ENCODE measurements at places on chromosomes 2 and 18.

DNA sequence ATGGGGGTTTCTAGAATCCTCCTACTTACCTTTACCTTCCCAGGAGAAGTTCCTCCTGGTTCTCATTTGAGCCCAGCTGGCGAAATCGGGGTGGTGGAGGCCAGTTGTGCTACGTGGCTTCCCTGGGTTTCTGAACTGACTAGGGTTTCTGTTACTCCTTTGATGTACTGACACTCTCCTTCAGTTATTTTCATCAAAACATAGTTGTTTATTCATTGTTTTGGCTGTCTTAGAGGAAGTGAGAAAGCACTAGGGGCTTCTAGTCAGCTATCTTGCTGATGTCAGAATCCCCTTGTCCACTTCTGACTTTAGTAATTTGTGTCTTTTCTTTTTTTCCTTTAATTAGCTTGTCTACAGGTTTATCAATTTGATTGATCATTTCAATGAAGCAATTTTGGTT is 332.2 kb upstream of the TANK start:
- no peak for DNase-seq

DNA sequence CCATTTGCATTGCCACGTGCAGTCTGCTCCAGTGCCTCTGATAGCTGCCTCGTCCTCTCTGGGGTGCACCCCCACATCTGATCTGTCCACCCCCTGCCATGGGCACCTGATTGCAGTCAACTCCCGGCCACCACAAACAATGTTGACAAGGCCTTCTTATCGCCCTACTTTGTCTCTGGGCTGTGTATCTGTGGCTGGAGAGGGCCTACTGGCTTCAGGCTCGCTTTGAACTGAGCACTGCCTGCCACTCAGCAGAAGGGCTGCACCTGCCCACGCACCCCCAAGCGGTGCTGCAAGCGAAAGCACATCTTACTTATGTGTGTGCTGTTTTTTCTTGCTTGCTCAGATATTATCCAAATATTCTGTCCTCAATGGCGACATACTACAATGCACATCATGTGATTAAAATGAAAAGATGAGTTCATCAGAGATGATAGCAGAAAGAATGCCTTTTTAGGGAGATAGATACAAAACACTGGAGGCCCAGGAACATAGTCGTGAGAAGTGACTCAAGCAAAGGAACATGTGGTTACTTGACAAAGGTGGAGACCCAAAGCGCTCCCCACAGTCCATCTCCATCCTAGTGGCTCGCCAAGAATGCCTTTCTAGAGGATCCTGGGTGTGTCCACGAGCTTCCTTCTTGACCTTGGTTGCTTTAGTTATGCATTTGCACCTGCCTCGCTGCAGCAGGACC is 28.8 kb downstream of the FBLN7 start:
- DNase-seq = no peak

- no peak for DNase-seq
These were observed 174.8 kb downstream of the HDAC4 start for GRCh38 chr2:239225871-239226561.

DNA sequence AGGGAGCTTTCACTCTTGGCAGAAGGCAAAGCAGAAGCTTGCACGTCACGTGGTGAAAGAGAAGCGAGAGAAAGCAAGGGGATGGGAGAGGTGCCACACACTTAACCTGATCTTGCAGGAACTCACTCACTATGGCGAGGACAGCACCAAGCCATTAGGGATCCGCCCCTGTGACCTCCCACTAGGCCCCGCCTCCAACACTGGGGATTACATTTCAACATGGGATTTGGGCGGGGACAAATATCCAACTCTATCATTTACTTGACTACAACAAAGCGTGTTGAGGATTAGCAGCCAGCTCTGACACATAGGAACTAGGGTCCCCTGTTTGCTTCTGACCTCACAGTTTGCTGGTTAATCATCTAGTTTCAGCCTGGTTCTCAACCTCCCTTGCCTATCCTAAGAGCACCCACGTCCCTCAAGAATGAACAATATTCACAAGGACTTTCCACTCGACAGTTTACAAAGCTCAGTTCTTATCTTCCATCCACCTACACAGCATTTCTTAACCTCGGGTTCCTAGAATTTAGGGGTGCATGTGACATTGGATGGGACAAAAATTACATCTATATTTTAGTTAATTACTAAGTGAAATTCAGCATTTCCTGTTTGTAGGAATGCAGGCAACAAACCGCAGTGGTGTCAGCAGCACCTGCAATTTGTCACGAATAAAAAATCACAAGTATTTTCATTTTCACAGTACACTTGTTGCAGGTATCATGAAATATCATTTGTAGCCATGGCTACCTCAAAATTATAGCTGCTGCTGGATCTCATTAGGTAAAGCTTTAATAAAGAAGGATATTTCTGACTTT is 36.0 kb downstream of the LBH start:
- no peak for DNase-seq

DNA sequence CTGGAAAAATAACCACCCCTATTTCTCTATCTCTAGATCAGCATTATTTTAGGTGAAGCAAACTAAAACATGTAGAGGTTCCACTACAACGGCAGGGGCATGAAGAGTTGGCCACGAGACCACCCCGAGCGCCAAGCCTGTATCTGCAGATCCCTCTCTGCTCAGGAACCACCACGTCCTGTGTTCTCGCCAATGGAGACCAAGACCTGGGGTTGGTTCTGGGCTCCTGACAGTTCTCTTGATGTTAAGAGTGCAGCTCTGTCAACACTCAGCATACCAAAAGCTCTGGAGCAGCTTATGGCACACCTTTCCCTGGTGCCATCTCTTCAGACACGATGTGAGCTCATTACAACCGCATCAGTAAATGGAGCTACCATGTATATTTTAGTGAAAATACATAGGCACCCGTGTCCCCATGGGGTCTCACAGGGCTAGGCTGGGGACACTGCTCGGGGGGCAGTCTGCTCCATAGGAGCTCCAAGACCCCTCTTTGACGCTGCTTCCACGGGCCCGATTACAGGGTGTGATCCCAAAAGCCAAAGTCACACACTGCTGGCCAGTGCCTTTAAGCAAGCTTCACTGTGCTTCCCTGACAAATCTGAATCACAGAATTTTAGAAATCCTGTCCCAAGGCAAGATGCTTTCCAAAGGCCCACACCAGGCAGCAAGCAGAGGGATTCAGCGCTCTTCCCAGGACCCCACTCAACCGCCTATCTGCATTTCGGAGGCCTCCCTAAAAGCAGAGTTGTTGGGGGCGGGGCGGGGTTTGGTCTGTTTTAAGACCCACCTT is 72.2 kb downstream of the EMILIN2 start:
- no peak for DNase-seq

DNA sequence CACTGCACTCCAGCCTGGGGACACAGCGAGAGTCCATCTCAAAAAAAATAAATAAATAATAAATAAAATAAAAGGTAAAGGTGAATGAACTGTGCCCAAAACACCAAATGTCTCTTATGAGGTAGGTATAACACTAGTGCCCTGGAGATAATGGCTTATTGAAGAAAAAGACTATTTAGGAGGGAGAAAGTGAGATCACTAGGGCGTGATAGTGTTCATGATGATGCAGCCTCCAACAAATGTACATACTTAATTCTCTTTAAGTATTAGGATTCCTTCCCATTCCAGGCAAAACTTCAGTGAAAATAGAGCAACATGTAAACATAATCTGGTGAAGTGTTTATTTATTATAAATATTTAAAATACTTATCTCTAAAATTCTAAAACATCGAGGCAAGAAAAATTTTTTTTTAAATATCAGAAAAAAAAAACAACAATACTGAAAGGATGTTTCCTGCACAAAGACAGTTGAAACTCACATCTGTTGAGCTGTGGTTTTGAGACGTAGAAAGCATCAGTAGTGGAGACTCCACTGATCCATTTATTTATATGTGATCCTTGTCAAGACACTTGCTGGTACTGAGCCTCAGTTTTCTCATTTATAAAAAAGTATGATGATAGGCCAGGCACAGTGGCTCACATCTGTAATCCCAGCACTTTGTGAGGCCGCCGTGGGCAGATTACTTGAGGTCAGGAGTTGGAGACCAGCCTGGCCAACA is 183.3 kb downstream of the LRP1B start:
- no peak for DNase-seq

DNA sequence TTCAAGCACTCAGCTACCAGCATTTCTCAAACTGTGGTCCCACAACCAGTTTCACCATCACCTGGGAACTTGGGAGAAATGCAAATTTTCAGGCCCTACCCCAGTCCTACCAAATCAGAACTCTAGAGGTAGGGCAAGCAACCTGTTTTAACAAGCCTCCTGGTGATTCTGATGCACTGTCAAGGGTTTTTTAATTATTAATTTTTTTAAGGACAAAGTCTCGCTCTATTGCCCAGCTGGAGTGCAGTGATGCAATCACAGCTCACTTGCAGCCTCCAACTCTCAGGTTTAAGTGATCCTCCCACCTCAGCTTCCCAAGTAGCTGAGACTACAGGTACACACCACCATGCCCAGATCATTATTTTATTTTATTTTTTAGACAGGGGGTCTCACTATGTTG is 7.8 kb downstream of the ACMSD start:
- no peak for DNase-seq

- DNase-seq = no peak
These were observed 119.7 kb downstream of the PMAIP1 start for GRCh38 chr18:60019463-60019840.

DNA sequence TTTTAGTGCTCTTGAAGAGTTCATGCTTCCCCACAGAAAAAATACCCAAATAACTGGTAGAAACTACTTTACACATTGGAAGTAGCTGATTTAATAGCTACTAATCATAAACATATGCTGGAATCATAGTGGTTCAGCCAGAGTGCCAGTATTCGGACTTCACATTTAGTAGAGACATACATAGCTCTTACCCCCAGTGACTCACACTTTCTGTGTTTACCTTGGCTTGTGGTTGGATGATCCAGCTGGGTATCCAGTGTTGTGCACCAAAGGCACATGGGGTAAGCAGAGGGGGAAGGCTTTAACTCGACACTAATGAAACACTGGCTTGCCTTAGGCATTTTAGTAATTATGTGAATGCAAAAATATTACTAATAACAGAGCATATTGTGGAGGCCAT is 18.1 kb downstream of the ARHGAP28 start:
- DNase-seq = no peak

DNA sequence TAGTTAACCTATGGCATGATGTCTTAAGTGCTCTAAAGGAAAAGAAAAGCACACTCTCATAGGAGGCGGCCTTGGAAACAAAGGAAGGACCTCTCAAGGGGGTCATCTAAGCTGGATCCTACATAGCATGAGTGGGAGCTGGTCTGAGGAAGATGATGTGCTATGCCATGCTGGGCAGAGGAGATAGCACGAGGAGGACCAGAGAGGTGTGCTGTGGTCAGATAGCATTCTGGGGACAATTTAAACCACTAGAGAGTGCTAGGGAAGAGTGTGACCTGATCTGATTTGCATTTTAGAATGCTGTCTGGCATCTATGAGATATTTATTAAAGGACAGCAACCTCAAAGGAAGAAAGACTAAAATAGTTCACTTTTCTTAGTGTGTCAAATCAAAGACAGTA is 910.1 kb upstream of the CELF4 start:
- DNase-seq = no peak

DNA sequence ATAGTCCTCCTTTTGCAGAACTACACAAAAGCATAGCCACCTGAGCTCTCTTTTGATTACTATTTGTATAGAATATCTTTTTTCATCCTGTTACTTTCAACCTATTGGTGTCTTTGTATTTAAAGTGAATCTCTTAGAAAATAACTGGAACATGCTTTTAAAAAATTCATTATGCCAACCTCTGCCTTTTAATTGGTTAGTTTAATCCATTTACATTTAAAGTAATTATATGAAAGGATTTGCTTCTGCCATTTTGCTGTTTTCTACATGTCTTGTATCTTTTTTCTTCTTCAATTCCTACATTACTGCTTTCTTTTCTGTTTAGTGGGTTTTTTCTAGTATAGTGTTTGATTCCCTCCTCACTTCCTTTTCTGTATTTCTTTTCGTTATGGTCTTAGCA is 407.5 kb upstream of the ZEB2 start:
- DNase-seq = no peak

DNA sequence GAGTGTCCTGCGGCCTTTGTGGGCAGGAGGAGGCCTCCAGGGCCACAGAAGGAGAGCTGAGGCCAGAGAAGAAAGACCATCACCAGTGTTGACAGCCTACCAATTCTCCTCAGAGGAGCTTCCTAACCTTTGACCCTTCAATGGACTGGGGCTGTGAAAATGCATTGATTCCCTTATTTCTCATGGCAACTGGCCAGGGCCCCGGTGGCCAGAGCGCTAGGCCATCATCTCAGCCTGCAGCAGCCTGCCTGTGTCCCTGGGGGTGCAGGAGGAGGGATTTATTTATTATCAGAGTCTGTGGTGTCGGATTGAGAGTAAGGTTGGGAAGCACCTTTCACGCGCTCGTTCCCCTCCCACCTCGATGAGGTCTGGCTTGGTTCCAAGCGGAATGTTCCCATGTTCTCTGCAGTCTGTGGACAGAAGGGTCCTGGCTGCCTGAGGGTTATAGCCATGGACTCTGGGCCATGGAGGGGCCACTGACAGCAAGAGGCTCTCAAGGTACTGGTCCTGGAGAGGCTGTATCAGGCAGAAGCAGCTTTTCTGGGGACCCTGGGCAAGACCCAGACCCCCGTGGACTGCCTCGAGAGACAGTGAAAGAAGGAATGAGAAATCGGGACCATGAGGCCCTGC is 53.8 kb downstream of the CYP27C1 start:
- no peak for DNase-seq

Measured in GF-D8 (cell line).